ENCODE measurements at places on chromosomes 6 and 20.

DNA sequence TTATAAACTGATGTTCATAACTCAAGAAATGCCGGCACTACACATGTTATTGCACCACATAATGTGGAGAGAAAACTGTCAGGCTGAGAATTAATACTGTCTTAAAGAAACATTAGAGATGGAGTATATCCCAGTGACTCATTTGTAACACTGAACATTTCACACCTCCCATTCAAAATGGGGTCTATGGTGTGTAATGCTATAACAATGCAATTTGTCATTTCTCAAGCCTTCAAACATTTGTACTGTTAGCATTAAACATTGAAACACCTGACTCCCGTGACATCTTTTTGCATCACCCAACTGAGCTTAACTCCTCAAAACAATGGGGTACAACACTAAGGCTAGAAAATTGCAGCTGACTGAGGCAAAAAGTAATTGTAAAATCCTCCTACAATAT, 151.7 kb downstream of the DST start:
- H3K27ac ChIP-seq: no peak overlapping the region
- no peak overlapping the region for H3K4me3 ChIP-seq
- H3K36me3 ChIP-seq: peaks cover 81% of the 10 kb centered on the region
- H3K27me3 ChIP-seq: no peaks in the 10 kb centered on the region

- DNase-seq: no peak
- peaks cover 27% of the 10 kb centered on the region for H3K4me1 ChIP-seq
- H3K27ac ChIP-seq: no peak overlapping the region
- peaks cover 4% of the 10 kb centered on the region for H3K36me3 ChIP-seq
- no peaks in the 10 kb centered on the region for H3K27me3 ChIP-seq
Observed at GRCh38 chr6:52514514-52514913, 62.3 kb downstream of the TRAM2 start.

DNA sequence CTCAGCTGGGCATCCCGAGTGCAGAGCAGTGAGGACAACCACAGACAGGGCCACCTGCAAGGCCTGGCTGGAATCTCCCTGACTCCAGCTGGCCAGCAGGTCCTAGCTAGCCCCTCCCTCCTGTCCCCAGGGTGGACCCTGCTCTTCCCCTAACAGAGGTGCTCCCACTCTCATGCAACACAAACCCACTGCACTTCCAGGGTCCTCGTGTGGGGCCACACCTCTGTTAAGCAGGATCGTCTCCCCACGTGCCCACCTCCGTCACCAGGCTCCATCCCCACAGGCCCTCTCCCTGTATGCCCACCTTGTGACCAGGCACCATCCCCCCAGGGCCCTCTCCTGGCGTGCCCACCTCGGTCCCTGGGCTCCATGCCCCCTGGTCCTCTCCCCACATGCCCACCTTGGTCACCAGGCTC, 17.3 kb downstream of the TAF4 start:
- H3K27ac ChIP-seq: no peak overlapping the region
- peak overlapping the region; percentile 11 for H3K4me3 ChIP-seq
- H3K36me3 ChIP-seq: peaks cover 3% of the 10 kb centered on the region
- DNase-seq: no peak

DNA sequence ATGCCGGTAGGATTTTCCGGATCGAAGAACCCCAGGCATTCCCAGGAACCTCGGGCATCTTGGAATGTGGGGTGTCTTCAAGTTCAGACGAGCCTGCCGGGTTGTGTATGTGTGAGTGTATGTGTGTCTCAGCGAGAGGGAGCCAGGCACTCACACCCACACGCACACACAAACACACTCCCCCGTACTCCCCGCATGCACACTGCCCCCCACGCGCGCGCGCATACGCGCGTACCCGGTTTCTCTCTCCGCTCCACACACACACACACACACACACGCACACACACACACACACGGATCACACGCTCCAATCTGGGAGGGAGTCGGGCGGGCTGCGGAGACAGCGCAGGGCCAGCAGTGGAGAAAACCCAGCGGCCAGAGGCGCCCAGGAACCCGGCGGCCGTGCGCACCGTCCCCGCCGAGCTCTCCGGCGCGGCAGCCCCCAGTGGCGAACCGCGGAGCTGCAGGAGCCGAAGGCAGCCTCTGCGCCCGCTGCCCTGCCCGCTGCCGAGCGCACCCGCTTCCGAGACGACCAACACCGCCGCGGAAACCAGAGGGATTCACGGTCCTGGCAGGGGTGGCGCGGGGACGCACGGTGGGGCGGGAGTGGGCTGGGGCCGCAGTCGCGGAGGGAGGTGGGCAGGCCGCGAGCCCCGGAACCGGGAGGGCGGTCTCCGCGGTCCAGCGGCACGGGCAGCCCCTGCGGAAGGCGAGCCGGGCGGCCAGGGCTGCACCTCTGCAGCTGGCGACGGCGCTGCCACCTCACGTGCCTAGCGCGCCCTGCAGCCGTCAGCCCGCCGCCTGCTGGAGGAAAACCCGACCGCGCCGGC, at the start of gene LRFN2:
Gene LRFN2, minus strand, starts transcription at position 125 of the 830 bp plus-strand sequence.
- peaks cover 17% of the 10 kb centered on the region for H3K4me1 ChIP-seq
- H3K4me3 ChIP-seq: peak within 1 kb of the TSS; percentile 87
- H3K36me3 ChIP-seq: no peaks in the 10 kb centered on the region
- peak; percentile 81 for DNase-seq
- H3K27ac ChIP-seq: no peak within 1 kb of the TSS

- H3K4me3 ChIP-seq: no peak overlapping the region
- H3K27ac ChIP-seq: no peak overlapping the region
- H3K4me1 ChIP-seq: no peaks in the 10 kb centered on the region
- no peak for DNase-seq
- H3K27me3 ChIP-seq: no peaks in the 10 kb centered on the region
Observed at GRCh38 chr20:16691381-16691780, 38.4 kb upstream of the SNRPB2 start.

All from neuronal stem cell (in vitro differentiated cells).